ENCODE measurements at places on chromosomes 16 and 17.

DNA sequence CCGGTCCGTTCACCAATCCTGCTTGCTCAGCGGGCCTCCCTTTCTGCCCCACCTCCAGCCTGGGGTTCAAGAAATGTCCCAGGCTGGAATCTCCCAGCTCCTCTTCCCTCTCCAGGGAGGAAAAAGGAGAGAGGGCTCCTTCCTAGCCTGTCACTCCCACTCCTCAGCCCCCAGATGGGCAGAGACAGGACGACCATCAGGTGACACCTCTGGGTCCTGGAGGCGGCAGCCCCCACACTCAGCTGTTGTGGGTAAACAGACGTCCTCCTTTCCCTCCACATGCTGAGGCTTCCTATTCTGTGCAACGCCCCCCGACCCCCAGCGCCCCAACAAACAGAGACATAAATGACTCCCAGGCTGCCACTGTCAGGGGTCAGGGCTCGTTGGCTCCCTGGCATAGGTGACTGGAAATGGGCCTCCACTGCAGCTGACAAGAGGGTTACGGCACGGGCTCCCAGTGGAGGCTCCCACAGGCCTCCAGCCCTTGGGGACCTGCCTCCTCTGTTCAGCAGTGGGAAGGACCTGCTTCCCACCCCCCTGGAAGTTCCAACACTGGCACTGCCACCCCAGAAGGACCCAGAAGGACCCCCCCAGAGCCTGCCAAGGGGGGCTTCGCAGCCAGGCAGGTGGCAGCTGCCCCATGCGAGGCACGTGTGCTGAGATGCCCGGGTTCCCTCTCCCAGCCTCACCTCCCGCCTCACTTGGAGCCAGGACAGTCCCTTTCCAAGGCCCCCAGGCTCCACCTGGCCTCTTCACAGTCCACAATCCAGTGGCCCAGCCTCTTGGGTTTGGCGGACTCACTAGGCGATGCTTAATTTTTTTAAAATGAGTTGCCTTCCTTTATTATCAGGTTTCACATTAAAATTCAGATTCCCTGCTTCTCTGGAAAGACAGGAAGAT lies 232.3 kb downstream of the KATNIP start:
- no peak for DNase-seq

GRCh38 chr16:28279006-28279405 lies 13.3 kb upstream of the SBK1 start:
- DNase-seq: no peak

- no peak for DNase-seq
Measured at GRCh38 chr17:13350466-13350865, 251.3 kb downstream of the HS3ST3A1 start.

DNA sequence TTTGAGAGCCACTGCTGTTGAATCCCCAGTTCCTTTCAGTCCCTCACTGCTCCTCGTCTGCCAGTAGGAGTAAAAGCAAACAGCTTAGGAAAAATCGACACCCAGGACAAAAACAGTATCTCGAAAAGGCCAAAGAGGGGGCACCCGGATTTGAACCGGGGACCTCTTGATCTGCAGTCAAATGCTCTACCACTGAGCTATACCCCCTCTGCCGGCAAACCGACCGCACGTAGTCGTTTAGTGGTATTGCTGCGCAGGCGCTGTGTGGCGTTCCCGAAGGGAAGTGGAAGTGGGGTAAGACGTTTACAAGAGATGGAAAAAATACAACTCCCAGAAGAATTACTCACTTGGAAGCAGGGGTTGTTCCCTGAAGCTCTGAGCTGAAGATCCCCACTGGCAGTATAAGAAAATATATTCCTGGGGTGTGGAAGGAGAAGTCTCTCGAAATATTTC lies 2.2 kb upstream of the PLXDC1 start:
- peak; percentile 84 for DNase-seq

DNA sequence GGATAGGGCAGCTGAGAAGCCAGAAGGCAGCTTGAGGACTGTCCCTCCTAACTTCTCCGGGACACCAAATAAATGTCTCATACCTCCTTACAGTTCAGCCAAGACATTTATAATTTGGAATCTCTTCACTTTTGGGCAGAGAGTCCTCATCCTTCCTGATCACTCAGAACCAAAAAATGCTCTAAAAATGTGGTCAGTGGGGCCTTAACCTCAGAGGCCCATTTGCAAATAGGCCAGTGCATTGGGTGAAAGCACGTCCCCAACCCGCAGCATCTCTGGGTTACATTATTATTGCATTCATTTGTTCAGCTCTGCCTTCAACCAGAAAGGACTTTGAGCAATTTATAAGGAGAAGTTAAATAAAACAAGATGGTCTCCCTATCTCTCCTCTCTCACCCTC lies 112.4 kb upstream of the IRX3 start:
- DNase-seq: no peak

DNA sequence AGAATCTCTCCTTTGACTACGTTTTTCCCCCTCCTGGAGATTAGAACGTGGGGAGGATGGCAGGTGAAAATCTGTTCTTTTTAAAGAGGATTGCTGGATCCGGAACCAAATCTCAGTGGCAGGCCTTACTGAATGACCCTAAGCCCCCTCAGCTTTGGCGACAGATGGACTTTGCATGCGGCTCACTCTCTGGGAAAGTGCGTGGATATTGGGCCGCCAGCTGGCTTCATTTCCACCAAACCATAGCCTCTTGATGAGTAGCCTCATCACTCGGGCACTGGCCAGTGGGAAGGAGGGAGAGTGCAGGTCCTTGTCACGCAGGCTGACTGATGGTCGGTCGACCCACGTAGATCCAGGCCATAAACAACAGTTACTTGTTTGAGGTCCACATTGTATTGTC lies 31.3 kb upstream of the CCDC182 start:
- no peak for DNase-seq

DNA sequence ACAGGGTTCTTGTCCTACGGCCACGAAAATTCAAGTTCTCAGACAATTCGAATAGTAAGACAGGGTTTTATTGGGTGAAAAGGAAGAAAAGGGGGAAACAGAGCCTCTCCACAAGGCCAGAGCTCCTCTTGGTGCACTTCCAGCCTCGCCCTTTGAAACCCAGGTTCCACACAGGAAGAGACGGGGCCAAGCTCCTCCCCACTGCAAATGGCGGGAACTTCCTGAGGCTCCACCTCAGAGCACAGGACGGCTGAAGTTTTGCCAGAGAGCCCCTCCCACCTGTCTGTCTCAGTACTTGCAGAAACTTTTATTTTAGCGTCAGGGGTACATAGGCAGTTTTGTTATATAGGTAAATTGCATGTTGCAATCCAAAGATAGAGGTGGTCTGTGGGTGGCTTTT lies 165.7 kb upstream of the CDH8 start:
- DNase-seq: no peak

GRCh38 chr16:66026211-66026610 lies 340.3 kb upstream of the CDH5 start:
- DNase-seq: no peak

DNA sequence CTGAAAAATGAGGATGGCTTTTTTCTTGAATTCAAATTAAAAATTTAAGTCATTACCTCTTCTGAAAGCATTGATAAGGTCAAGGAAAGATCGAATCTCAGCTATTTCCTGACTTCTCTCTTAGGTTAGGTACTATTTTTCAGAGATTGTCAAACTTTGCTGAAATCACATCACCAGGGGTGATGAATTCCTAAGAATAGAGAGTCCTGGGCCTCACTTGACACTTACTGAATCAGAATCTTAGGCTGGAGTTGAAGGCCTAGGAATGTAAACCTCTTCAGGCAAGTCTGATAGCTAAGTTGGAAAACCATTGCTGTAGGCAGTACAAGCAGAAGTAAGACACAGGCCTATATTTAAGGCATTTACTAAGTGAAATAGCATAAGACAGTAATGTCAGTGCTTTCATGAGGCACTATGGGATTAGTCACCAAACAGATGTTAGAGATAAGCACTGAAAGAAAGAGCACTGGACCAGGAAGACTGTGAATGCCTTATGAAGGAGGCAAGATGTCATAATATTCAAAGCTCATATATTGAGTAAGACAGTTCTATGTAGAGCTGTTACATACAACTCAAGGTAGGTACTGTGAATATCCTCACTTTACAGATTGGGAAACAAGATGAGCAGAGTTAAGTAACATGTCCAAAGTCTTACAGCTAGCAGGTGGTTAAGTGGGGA lies 21.5 kb downstream of the DCAF7 start:
- peak; percentile 27 for DNase-seq

- DNase-seq: no peak
Measured at GRCh38 chr16:58859958-58860669, 126.0 kb upstream of the GOT2 start.

DNA sequence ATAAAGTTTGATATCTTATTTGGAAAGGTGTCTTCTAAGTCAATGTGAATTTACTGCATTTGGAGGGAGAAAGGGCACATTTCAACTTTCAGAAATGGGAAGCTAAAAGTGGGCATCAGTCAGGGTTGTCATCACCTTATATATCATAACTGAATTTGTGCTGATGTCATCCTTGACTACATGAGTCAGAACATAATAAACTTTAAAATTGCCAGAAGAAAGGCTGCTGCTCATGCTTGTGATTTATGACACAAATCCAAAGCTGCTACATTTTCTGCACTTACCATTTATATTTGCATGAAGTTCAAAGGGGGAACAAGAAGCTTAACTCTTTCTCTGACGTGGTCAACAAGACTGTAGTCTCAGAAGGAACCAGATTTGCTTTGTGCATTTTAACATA lies 196.6 kb downstream of the UTP18 start:
- DNase-seq: no peak

- no peak for DNase-seq
Measured at GRCh38 chr16:66358231-66358630, 8.3 kb upstream of the CDH5 start.

DNA sequence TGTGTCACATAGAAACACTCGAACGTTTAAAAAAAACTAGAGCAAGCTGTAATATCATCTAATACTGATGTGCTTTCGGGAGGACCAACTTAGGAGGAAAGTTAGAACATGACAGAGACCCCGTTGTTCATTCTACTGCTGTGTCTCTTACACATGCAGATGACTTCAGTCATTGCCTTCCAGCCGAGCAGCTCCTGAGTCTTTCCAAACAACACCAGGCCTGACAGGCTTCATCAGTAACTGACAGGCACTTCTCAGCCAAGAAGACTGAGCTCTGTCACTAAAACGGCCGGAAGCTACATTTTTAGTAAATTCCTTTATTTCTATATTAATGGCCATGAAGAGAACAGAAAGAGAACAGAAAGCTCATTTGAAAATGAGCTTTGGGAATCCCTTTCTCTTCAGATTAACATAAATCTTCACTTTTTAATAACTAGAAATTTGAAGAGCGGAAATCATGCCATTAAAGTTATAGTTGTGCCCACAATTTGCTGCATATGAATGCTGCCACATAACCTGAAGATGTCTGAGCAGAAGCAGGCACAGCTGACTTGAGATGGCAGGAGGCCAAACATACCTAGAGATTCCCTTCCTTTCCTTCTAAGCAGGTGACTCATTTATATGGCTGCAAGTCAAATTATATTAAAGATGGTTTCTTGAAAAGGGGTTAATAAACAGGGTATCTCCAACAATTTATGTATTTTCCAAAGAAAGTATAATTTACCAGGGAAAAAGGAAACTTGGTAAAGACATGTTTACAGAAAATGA lies 148.9 kb downstream of the ITFG1 start:
- DNase-seq: no peak

GRCh38 chr16:80804526-80805383 lies at the start of gene CDYL2:
TSS of gene CDYL2 (minus strand) at chr16:80804598. CDS start at chr16:80804173, 425 bp downstream.
- DNase-seq: peak; percentile 71

- no peak for DNase-seq
Measured at GRCh38 chr17:21687136-21687953, 5.0 kb upstream of the KCNJ18 start.

GRCh38 chr16:27572711-27573110 lies 22.8 kb downstream of the KATNIP start:
- DNase-seq: no peak

DNA sequence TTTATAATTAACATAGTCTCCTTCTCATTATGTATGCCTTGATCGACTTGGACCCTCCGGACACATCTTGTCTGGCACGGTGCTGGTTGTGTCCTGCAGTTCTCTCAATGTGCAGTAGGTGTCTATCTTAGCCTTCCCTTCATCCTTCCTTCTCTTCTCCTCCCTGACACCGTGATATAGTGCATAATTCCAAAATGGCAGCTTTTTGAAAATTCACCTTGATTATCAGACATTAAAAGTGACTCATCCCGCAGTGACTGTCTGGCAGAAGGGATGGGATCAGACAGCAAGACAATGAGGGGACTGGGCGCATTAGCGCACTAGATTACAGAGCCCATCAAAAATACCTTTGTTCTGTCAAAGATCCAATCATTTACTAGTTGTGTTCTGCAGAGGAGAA lies 70.0 kb upstream of the PMFBP1 start:
- DNase-seq: peak; percentile 25

DNA sequence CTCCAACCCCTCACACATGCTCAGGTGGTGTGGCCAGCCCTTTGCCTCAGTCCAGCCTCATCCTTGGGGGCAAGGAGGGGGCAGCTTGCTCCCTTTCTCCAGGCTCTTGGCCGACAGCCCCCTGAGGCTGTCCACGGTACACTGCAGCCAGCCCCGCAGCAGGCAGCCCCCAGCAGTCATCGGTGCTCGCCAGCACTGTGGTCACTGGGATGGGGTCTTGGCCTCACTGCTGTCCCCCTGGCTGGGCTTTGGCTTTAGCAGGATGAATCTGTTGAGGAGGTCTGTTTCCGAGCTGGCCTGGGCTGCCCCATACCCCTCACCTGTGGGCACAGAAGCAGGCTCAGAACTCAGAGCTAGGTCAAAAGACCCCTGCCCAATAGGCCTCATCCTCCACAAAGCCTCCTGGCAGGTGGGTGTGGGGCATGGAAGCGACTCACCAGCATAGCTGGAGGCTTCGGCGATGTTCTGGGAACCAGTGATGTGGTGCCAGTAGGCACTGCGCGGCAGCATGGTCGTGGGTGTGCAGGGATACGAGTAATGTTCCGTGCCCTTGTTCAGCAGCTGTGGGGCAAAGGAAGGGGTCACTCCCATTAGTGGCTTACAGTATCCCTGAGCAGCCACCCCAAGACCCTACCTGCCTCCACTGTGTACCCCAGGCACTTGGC lies 10.8 kb downstream of the POLR2C start:
- no peak for DNase-seq

DNA sequence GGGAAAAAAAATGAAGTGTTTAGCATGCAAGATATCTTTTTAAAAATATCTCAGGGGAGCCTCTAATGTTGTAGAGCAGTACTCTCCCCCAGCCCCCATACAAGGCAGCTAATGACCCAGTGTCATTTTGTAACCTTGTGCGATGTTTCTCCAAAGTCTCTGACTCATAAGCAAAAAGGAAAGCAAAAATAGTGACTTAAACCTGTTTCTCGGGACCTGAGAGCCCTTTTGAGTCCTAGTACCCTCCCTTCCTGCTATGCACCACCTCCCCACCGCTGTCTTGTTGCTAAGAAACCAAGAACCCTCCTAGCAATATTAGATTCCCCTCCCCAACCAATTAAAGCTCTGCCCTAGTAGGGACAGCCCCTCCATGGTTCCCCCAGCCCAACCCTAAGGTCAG lies 2.8 kb downstream of the MYCBPAP start:
- peak; percentile 53 for DNase-seq

DNA sequence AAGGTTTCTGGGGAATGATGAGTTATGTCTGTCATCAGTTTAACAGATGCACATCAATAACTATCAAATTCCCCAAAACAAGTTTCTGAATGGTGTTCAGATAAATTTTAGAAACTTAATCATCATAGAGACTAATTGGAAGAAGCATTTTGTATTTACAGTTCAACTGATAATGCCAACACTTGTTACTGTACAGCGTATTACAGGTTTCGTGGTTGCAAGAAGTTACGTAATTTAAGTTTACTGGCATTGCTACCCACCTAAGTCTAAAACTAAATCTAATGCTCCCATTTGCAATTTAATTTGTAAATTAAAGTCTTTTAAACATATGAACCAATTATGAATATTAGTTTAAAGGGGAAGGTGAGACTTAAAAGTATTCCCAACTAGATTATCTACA lies 3.0 kb downstream of the SRSF1 start:
- DNase-seq: no peak

Data from hepatic stellate cell (primary cell).